K562 (cell line): ENCODE measurements at places on chromosomes 13 and 19.

- DNase-seq: no peak
Observed at GRCh38 chr13:107276936-107277335, 709.0 kb upstream of the ARGLU1 start.

DNA sequence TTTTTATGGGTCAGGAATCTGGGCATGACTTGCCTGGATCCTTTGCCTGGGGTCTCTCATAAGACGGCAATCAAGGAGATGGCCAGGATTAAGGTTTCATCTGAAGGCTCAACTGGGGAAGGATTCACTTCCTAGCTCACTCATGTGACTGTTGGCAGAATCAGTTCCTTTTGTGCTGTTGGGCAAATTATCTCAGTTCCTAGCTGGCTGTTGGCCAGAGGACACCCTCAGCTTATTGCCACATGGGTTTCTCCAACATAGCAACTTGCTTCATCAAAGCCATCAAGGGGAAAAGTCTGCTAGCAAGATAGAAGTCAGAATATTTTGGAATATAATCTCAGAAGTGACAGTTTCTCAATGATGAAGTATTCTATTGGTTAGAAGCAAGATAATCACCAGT lies 12.2 kb upstream of the EVI5L start:
- DNase-seq: no peak

DNA sequence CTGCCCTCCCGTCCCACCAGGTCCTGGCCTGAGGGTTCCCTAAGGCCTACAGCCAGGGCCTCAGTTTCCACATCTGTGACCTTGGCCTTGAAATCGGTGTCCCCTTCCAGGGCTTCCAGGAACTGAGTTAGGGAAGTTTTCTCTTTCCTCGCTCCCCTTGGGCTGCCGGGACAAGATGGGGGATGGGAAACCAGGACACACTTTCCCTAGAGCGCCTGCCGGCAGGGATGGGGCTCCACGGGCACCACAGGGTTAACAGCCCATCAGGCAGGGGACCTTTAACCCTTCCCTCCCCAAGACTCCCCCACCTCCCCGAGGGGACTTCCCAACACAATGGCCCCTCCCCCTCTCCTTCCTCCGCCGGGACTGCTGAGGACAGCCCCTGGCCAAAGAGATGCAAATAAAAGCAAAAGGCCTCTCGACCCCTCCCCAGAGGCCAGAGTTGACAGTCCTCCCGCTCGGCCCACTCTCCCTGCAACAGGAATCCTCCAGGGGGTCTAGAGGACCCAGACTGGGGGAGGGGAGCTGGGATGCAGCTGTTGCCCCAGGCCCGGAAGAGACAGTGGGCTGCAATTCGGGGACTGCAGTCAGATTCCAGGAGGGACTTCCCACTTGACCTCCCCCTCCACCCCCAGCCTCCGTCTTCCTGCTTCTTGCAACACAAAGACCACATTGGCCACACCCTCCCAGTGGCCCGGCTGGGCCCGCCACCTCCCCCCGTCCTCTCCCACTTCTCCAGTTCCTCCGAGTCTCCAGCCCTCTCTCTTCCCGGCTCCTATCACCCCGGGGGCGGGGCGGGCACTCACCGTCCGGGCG lies 3.4 kb downstream of the BBC3 start:
- DNase-seq: peak; percentile 85

- peak; percentile 15 for DNase-seq
Observed at GRCh38 chr19:36573895-36574720, 1.0 kb upstream of the ZNF529 start.
